CD4-positive, alpha-beta T cell (primary cell): ENCODE measurements at places on chromosomes 1 and 21.

DNA sequence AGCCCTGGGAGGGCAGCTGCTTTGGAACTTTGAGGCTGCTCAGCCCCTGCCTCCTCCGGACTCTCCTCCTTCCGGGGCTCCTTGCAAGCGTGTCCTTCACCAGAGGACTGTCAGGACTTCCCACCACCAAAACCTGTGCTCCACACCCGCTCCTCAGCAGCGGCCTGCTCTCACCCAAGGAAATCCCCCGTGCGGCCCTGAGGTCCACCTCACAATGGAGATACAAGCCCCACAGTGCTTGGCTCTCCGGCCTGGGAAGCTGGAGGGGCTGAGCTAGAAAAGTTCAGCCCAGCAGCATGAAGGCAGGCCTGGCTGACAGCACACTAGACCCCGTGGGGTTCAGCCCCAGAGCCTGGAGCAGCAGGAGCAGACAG, 33.6 kb downstream of the PGBD5 start:
- no peak overlapping the region for H3K27ac ChIP-seq
- H3K36me3 ChIP-seq, result no peaks in the 10 kb centered on the region
- no peak overlapping the region for H3K4me3 ChIP-seq
- H3K27me3 ChIP-seq, result peaks cover 6% of the 10 kb centered on the region

DNA sequence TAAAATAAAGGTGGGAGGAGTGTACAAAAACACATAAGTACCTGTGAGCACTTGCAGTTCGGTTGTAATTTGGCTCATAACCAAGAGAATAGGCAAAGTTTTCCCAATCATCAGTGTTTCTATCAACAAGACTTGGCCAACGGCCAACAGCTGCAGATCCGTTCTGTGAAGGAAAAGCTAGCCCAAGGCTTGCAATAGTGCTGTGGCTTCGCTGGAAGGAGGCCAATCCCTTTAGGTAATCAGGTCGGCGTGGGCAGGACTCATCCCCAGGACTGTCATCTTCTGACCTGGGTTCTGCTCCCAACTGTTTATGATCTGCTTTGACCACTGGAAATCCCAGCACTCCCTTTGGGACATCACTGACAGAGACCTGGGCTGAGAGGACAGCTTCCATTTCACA, 107.8 kb downstream of the LYST start:
- no peaks in the 10 kb centered on the region for H3K27me3 ChIP-seq
- no peak for DNase-seq
- no peaks in the 10 kb centered on the region for H3K4me1 ChIP-seq
- H3K36me3 ChIP-seq, result peaks cover 18% of the 10 kb centered on the region
- no peak overlapping the region for H3K27ac ChIP-seq

- H3K4me3 ChIP-seq, result no peak overlapping the region
- H3K27ac ChIP-seq, result peak overlapping the region; percentile 48
- H3K4me1 ChIP-seq, result peaks cover 96% of the 10 kb centered on the region
- no peaks in the 10 kb centered on the region for H3K27me3 ChIP-seq
- DNase-seq, result peak; percentile 51
- H3K36me3 ChIP-seq, result no peaks in the 10 kb centered on the region
These were observed 7.9 kb upstream of the ADORA3 start for GRCh38 chr1:111511370-111511769.

DNA sequence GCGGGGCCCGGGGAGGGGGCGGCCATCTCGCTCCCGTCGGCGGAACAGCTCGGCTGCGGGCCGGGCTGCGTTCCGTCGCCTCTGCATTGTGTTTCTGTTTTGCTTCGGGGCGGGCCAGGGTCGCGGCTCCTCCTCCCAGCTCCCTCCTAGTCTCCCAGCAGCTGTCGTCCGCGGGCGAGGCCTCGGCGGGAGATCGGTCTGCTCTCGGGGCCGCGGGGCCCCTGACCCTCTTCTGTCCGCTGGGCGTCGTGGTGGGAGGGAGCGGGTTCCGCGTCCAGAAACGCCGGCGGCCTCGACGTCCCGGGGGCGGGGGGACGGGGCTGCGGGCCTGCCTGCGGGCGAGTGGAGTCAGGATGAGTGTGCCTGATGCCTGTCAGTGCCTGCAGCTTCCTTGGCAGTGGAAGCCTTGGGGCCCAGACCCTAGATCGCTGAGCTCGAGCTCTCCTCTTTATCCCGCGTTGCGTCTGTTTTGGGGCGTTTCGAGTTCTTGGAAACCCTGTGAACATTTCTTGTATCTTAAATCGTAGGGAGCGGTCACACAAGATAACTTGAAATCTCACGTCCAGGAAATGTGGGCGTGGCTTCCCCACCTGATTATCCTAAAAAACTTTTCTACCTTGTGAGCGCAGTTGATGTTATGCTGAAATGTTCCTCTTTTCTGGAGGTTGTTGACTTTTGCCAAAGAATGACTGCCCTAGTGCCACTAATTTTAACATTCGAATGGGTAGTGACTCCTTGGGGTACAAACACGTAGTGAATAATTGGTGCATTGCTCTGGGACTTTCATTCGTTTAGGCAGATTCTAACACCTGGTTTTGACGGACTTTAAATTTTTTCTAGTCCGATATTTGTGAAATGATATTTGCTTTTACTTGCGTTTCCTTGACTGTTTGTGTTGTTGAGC, 676 bp downstream of the MORC3 start:
- peaks cover 22% of the 10 kb centered on the region for H3K4me1 ChIP-seq
- H3K4me3 ChIP-seq, result peak overlapping the region; percentile 88
- DNase-seq, result no peak
- H3K27ac ChIP-seq, result peak overlapping the region; percentile 96
